M059J (cell line): ENCODE measurements at places on chromosomes 3 and 15. TPM values are rescaled to one million over a fixed set of nuclear protein-coding genes. Genes with fewer than 3 reads are reported as not detected.
A peak's percentile ranks its signal among the peaks of the same experiment; 100 is the strongest.

DNA sequence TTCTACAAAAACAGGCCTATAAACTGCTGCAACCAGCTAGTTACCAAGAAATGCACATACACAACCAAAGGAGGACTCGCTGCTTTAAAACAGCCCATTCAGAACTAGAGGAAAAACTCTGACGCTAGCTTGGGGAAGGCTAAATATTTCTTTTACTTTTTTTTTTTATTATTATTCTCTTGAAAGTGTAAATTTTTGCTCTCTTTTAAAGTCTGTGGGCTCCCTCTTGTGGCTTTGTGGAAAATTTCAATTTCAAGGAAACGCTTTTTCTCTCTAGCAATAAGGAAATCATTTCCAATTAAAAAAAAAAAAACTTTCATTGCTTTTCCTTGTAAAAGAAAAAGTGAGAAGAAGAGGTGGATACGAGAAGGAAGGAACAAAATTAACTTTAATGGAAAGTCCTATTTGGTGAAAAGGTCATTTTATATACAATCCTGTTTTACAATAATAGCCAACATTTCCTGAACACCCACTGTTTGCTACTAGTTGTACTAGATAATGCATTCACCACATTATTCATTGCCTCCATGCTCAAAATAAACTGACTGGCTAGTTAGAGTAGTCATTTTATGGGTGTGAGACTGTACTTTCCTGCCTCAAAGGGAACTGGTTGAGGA lies 51.2 kb upstream of the SAMMSON start:
- DNase-seq = peak; percentile 43

DNA sequence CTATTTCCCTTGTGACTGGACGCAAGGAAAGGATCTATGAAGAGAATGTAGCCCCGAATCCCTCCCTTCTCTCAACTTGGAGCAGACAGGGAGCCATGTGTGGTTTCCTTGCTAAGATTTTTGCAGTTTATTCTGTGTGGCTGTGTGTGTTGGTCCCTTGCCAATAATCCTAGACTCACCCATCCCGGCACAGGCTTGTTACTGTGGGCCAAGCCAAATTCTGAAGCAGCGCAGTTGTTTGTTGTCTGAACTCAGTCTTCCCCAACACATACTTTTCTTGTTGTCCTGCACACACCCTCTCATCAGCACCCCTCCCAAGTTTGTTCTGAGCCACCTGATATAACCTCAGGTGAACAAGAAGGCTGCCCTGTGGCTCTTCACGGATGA lies 193.3 kb upstream of the CTDSPL start:
- no peak for DNase-seq

The KIF15 gene
- total RNA-seq = 10.3 and 13.7 TPM in 2 replicates

The RTP1 gene
- total RNA-seq = not detected in 2 replicates

GRCh38 chr3:79086514-79086913 lies 681.3 kb downstream of the ROBO1 start:
- DNase-seq = peak; percentile 36

- no peak for DNase-seq
Observed at GRCh38 chr3:150760431-150761200, 2.4 kb downstream of the SIAH2 start.

DNA sequence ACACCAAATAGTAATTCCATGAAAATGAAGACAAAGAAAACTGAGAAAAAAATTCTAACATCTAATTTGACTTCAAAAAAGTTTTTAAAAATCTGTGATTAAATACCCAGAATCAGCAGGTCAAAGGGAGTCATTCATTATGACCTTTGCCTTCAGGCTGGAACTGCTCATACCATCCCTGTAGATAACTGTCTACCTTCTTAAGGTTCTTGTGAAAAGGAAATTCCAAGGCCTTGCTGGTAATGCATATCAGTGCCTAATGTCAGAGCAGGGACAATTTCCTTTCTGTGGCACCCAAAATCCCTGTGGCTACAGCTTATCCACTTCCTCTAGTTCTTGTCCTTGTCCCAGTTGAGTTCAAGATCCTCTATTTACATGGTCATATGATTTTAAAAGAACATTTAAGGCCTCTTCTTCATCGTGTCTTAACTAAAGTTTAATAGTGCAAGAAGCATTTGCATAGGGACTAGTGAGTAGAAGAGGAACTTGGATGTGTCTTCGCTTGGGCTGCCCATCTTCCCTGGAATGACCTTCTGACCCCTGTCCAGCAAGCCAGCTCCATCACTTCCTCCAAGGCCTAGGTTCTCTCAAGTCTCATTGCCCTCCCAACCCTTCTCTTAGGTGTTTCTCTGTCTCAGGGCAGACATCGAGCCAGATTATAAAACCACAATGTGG lies 8.7 kb upstream of the PLCL2 start:
- DNase-seq = no peak

DNA sequence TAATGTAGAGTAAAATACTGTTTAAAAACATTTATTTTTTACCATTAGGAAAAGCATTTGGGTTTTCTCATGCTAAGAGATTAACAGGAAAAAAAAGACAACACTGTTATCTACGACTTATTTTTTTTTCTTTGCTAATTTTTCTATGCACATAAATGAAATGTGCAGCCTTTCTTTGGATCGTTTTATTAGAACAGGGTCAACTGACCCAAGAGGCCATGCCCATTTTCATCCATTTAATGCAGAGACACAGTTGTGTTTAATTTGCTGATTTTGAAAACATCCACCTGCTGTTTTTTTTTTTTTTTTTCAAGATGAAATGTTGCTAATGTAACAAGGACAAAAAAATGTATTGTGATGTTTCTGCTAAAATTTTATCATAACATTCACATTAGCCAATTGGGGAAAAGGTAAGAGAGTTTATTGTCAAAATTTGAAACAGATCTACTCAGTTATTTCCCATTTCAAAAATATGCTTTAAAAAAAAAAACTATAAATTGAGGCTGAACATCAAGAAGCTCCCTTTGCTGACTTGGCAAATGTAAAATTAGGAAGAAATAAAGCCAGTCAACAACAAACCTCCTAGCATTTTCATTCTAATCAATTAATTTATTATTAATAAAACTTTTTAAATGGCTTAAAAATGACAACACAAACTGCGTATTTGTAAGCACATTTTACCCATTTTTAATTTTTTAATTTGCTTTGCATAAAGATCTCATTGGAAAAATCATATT lies 485.2 kb downstream of the ROBO2 start:
- no peak for DNase-seq

The ADGRG7 gene
- total RNA-seq = not detected in 2 replicates

The PPM1L gene
- total RNA-seq = 0.84 and 3.7 TPM in 2 replicates

DNA sequence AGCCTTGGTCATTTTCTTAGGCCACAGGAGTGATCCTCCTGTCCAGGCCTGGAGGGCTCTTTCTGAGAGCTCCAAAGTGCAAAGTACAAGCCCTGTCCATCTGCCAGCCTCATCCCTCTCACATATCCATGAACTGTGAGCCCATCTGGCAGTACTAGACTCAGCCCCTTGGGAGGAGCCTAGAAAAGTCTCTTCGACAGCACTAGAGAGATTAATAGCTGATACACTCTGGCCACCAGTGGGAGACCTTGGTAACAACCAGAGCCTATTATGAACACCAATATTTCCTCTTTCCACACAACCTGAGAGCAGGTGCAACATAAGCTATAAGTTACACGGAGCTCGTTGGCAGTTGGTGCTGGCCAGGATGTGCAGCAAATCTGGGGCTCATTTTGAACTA lies 59.5 kb upstream of the DCLK3 start:
- DNase-seq = no peak

GRCh38 chr15:82802497-82802896 lies 3.4 kb downstream of the FSD2 start:
- DNase-seq = no peak

GRCh38 chr3:134239538-134239937 lies 11.1 kb downstream of the RYK start:
- peak; percentile 50 for DNase-seq

- DNase-seq = no peak
Observed at GRCh38 chr15:58611731-58612676, 137.5 kb downstream of the ADAM10 start.

The TGM4 gene
- not detected in 2 replicates for total RNA-seq

- peak; percentile 78 for DNase-seq
Observed at GRCh38 chr15:70892912-70893560, 410 bp downstream of the LRRC49 start.

DNA sequence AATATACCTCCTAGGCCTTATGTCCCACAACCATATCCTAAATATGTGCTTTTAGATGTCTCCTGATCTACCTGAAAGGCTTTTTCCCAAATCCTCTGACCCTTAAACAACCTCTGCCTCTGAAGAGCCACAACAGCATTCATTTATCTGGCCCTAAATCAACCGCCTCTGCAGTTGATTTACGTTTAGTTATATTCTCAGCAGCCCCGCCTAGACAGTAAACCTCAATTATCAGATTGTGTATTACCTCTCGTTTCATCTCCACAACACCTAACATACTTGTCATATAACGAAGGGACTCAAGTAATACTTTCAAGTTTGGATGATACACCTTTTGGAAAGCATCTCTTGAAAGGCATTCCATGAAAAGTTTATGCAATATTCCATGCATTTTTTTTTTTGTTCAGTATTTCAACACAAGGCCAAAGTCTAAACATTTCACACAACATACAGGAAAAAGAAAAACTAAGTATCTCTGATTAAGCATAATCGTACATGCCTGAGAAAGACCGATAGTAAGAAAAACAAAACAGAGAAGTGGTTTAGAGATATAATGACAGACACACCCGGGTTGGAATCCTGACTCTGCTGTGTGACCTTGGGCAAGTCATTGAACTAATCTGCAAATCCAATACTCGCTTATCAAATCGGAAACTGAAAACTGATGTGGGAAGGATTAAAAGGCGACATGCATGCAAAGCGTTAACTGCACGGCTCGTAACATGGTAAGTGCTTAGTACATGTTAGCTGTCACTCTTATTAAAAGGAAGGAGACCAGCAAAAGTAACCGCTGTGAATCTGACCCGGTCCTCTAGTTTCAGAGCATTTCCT lies 778 bp downstream of the CRBN start:
- DNase-seq = no peak

The WWTR1 gene
- total RNA-seq = 25.0 and 36.4 TPM in 2 replicates

DNA sequence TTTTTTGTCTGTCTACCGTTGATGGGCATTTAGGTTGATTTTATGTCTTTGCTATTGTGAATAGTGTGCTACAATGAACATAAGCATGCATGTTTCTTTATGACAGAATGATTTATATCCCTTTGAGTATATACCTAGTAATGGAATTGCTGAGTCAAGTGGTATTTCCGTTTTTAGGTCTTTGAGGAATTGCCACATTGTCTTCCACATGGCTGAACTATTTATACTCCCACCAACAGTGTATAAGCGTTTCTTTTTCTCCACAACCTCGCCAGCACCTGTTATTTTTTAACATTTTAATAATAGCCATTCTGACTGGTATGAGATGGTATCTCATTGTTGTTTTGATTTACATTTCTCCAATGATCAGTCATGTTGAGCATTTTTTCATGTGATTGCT lies 89.6 kb upstream of the GALNT15 start:
- DNase-seq = peak; percentile 74

DNA sequence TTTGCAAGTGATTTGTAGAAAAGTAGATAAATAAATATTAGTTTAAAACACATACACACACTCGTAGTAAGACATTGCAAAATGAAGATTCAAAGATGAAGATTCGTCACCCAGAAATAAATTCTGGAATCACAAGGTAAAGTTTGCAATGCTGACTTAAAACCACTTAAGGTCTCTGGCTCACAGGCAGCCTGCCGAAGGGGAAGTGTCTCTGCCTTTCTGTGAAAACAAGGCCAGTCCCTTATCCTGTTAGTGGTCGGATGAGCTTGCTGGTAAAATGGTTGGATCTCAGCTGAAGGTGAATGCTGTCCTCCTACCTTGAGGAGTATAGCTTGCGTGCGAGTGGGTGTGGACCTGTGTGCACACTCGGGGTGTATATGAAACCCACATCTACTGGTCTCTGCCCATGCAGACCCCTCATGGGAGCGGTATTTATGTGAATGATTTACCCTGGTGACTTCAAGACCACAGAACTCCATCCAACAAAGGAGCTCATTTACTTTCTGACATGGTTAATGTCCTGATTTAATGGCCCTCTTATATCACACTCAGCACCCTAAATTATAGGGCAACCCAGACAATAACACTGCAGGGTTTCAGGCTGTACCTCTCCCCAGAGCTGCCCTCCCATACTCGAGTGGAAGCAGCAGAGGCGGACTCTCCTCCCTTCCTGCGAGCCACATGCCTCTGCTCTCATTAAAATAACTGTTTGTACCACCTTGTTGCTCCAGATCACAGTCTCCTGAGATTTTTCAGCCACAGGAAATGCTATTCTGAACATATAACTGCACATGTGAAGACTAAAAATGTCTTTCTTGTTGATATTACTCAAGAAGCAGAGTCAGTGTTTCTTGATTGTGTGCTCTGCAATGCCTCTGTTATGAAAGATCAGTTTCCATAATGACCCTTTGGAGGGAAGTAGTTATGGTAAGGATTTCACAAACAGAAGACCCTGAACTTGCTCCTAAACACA lies 45.9 kb upstream of the ALDH1A3 start:
- DNase-seq = no peak

GRCh38 chr3:53846134-53846850 lies at the start of the genes CHDH and IL17RB:
CHDH (minus strand) TSS chr3:53846419; CDS start chr3:53824008, 22,411 bp downstream.
IL17RB (plus strand) TSS chr3:53846568; CDS start chr3:53846589, 21 bp downstream.
- peak; percentile 6 for DNase-seq

DNA sequence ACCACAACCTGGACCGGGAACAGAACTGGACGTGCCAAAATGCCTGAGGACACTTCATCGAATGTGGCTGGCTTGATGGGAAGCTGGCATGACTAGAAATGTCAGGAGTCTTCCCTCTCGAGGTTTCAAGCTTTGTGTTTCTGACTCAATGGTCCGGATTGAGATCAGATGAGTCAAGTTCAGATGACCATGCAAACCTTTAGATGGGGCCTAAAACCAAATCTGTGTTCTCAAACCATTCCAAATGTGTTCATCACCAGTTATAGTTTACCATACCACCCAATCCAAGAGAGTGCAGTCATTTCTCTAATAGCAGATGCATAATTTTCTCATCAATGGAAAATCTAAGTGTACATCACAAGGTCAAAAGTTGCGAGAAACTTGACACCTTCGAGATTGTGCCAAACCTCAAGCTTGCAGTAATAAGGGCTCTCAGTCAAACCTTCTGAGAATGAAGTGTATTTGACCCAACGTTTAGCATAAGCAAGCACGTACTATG lies 369.1 kb downstream of the RORA start:
- peak; percentile 19 for DNase-seq

- DNase-seq = no peak
Observed at GRCh38 chr15:80685628-80686027, 9.5 kb upstream of the ABHD17C start.

- no peak for DNase-seq
Observed at GRCh38 chr3:195129644-195130492, 141.1 kb downstream of the XXYLT1 start.

The CCDC13 gene
- total RNA-seq = 0.62 TPM in 1 of 2 replicates, not detected in the other

The ZNF385D gene
- 1.5 and 3.1 TPM in 2 replicates for total RNA-seq

GRCh38 chr3:15420871-15421270 lies 6.5 kb downstream of the METTL6 start:
- peak; percentile 68 for DNase-seq
